ENCODE measurements at places on chromosomes 1 and 21. TPM values are rescaled to one million over a fixed set of nuclear protein-coding genes. Genes with fewer than 3 reads are reported as not detected.

The AMY1A gene
- not detected for total RNA-seq

The SPATA17 gene
- total RNA-seq, result 0.55 TPM

The RAP1GAP gene
- 0.89 TPM for total RNA-seq

The CEP170 gene
- total RNA-seq, result 362 TPM

The MCOLN2 gene
- 0.30 TPM for total RNA-seq

Data from smooth muscle cell of the umbilical artery (primary cell).